ENCODE measurements at places on chromosomes 5 and 9. TPM values are rescaled to one million over a fixed set of nuclear protein-coding genes. Genes with fewer than 3 reads are reported as not detected.

SOHLH1 gene
- total RNA-seq, result not detected

FGD3 gene
- total RNA-seq, result not detected

CDKN2A gene
- total RNA-seq, result 19.0 TPM

ALDH1A1 gene
- total RNA-seq, result 28.2 TPM

F2RL1 gene
- 26.8 TPM for total RNA-seq
